ENCODE measurements at places on chromosomes 5 and 9. TPM values are rescaled to one million over a fixed set of nuclear protein-coding genes. Genes with fewer than 3 reads are reported as not detected.

The C9orf78 gene
- 50.4 TPM for total RNA-seq

The C8G gene
- total RNA-seq, result 1.6 TPM

The FLT4 gene
- 5.3 TPM for total RNA-seq

The DIMT1 gene
- 41.2 TPM for total RNA-seq

The PRR16 gene
- not detected for total RNA-seq

The SLC9A3 gene
- total RNA-seq, result 2.0 TPM

The SH3TC2 gene
- total RNA-seq, result 0.73 TPM

The GARIN3 gene
- not detected for total RNA-seq

The STOM gene
- 222 TPM for total RNA-seq

The SPATA9 gene
- total RNA-seq, result not detected

The CAMK4 gene
- total RNA-seq, result 0.01 TPM

The CDKN2B gene
- not detected for total RNA-seq

The GRM6 gene
- total RNA-seq, result not detected

The SLC34A3 gene
- 0.11 TPM for total RNA-seq

The TSSK1B gene
- not detected for total RNA-seq

The TIMD4 gene
- 0.98 TPM for total RNA-seq

The FGFR4 gene
- total RNA-seq, result 22.7 TPM

The STX17 gene
- 9.8 TPM for total RNA-seq

The AGXT2 gene
- total RNA-seq, result not detected

The SPRY4 gene
- 9.7 TPM for total RNA-seq

The NUTM2F gene
- not detected for total RNA-seq

The PCDHGA12 gene
- not detected for total RNA-seq

The IFNA2 gene
- not detected for total RNA-seq

The MTMR12 gene
- total RNA-seq, result 17.6 TPM

The PTCD2 gene
- 12.4 TPM for total RNA-seq

The LIFR gene
- total RNA-seq, result 4.3 TPM

The TMEFF1 gene
- total RNA-seq, result 1.3 TPM

The CAMK2A gene
- total RNA-seq, result 0.94 TPM

The SMIM33 gene
- not detected for total RNA-seq

The OBP2B gene
- total RNA-seq, result not detected

The DRD1 gene
- total RNA-seq, result 0.15 TPM

The SOHLH1 gene
- not detected for total RNA-seq

The TMEM215 gene
- 0.03 TPM for total RNA-seq

The POMT1 gene
- total RNA-seq, result 15.1 TPM

The ZNF367 gene
- 5.5 TPM for total RNA-seq

The C1QTNF3 gene
- total RNA-seq, result not detected

The SPATA31A3 gene
- not detected for total RNA-seq

The GABRA1 gene
- total RNA-seq, result not detected

The CCL21 gene
- not detected for total RNA-seq

The POLE3 gene
- total RNA-seq, result 121 TPM

The LCN2 gene
- 6.8 TPM for total RNA-seq

The TTC33 gene
- 16.1 TPM for total RNA-seq

The MOCS2 gene
- total RNA-seq, result 34.5 TPM

The MAP3K1 gene
- total RNA-seq, result 1.1 TPM

The IL5 gene
- not detected for total RNA-seq

The NDOR1 gene
- 12.4 TPM for total RNA-seq

The COL23A1 gene
- not detected for total RNA-seq

The PLPPR1 gene
- total RNA-seq, result not detected

The NREP gene
- total RNA-seq, result 3.4 TPM

The ARHGEF39 gene
- total RNA-seq, result 16.6 TPM

The GLRA1 gene
- total RNA-seq, result not detected

The SQSTM1 gene
- total RNA-seq, result 870 TPM

The ZNF366 gene
- not detected for total RNA-seq

The SAXO1 gene
- total RNA-seq, result not detected

The FBN2 gene
- 12.1 TPM for total RNA-seq

The FOXD4L3 gene
- not detected for total RNA-seq

The SAPCD2 gene
- total RNA-seq, result 22.7 TPM

The TYRP1 gene
- not detected for total RNA-seq

Data from A549 treated with GW870086 at 1 μM for 4 hours (cell line).